ENCODE measurements at places on chromosomes 2 and 18.

- no peak for DNase-seq
These were observed 9.7 kb upstream of the SFXN5 start for GRCh38 chr2:73081181-73081671.

DNA sequence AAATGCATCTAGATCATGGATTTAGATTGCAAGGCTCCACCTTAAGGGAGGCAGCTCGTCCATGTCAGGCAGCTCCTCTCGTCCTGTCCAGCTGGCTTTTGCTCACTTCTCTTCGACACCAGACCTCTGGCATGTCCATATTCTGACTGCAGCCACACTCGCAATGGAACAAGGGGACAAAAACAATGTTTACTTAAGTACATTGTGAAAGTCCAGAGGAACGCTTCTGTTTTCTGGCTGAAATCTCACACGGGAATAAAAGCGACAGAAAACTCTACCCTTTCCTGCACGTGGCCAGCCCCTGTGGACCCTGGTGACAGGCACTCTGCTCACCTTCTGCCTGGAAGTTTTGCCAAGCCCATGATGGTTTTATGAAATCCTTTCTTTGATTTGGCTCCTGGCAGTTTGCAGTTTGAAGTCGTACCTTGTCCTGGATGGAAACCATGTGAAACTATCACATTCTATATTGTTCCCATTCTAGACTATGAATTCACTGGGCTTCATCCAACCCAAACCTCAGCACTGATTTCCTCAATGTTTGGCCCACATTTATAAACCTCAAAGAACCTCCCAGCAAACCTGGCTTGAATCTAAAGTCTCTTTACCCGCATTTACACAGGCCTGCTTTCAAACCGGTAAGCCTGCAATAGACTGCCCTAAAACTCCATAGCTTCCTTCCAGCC is 134.3 kb upstream of the PIEZO2 start:
- no peak for DNase-seq

- DNase-seq: no peak
These were observed 31.6 kb upstream of the CCDC195 start for GRCh38 chr2:224747765-224748164.

- DNase-seq: no peak
These were observed 5.0 kb downstream of the ACTR2 start for GRCh38 chr2:65232636-65233035.

GRCh38 chr18:79353267-79353666 is 42.5 kb upstream of the NFATC1 start:
- no peak for DNase-seq

GRCh38 chr2:218300141-218300540 is 7.8 kb upstream of the TMBIM1 start:
- DNase-seq: no peak

DNA sequence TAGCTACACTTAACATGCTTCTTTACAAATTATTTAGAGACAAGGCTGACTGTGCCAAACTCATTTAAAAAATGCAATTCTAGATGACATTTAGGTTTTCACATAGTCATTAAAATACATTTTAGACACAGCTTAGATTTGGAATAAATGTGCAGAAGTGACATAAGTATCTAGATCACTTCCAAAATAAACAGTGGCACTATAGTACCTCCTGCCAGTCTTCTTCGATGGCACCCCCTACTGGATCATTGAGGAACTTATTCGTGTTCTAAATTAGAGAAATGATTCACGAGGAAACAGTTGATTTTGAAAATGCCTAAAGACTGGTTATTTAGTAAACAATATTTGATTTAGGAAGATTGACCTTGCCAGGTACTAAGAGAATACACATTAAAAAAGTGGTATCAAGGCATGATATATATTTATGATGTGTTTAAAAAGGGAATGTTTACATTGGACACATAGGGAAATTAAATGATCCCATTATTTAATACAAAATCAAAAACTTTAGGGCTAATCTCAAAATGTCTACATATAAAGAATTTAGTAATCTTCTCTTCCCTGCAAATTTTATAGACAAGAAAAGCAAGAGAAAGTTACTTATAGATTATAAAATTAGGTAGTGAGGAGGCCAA is 323.9 kb downstream of the XIRP2 start:
- DNase-seq: peak; percentile 3

GRCh38 chr2:227234429-227234828 is 70.0 kb downstream of the COL4A3 start:
- no peak for DNase-seq

DNA sequence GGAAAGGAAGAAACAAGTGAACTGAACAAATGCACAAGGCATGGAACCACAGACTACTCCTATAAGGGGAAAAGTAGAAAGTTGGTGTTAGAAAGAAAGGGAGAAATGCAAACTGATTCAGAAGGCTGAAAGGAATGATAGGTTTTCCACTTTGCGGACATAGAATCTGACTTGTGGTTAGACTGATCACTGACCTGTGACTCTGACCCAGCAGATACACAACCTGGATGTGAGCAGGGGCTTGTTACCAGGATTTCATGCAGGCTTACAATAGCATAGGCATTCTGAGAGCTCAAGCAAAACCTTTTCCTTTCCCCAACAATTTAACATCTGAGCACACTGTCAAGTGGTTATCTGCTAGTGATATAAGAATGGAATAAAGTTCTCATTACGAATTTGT is 237.0 kb upstream of the CDH20 start:
- no peak for DNase-seq

GRCh38 chr2:201924453-201924852 is 109.2 kb upstream of the FZD7 start:
- DNase-seq: no peak

DNA sequence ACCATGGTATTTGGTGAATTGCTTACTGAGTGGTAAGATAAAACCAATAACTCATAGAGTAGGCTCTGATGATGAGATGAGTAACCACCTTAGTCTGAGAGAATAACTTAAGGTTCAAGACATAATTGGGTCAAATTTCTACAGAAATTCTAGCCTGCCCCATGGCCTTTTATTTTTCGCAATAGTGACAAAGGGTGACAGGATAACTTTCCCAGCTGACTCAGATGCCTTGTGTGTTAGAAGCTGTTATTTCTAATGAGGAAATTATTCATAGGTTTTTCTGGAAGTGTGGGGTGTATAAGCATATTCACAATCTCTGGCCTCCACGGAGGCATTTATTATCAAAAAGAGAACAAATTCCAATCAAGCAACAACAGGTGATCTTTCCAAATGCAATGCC is 159.0 kb downstream of the NUP35 start:
- no peak for DNase-seq

GRCh38 chr2:98911376-98912154 is 24.5 kb downstream of the CRACDL start:
- no peak for DNase-seq

- no peak for DNase-seq
These were observed 86.6 kb upstream of the RGPD5 start for GRCh38 chr2:109707281-109708147.

GRCh38 chr18:3720159-3720558 is 270.2 kb downstream of the TGIF1 start:
- DNase-seq: no peak

- DNase-seq: peak; percentile 52
These were observed 86.4 kb downstream of the XRCC5 start for GRCh38 chr2:216195565-216196029.

- no peak for DNase-seq
These were observed 1046.0 kb upstream of the TMEFF2 start for GRCh38 chr2:193240752-193241151.

- DNase-seq: no peak
These were observed 103.9 kb downstream of the SLC8A1 start for GRCh38 chr2:40348038-40348437.

- no peak for DNase-seq
These were observed 3.8 kb upstream of the LTBP1 start for GRCh38 chr2:32942793-32943485.

- DNase-seq: no peak
These were observed 122.6 kb upstream of the OTX1 start for GRCh38 chr2:62928015-62928414.

DNA sequence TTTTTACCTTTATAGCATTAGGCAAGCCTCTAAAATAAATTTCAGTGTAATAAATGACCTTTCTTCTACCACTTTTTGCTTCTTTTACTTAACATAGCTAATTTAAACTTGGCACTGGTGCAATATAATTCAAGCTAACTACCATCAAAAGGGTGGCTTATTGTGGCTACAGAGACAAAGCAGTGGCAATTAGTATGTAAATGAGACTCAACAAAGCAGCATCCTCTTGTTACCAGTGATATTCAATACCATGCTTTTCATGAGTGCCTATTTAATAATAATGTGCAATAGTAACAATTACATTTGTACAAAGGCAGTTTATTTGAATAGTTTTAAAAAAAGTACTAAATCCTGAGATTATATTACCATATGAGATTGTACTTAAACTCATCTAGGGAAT is 93.4 kb downstream of the SOS1 start:
- no peak for DNase-seq

- DNase-seq: no peak
These were observed 146.9 kb upstream of the TPO start for GRCh38 chr2:1266351-1266750.

DNA sequence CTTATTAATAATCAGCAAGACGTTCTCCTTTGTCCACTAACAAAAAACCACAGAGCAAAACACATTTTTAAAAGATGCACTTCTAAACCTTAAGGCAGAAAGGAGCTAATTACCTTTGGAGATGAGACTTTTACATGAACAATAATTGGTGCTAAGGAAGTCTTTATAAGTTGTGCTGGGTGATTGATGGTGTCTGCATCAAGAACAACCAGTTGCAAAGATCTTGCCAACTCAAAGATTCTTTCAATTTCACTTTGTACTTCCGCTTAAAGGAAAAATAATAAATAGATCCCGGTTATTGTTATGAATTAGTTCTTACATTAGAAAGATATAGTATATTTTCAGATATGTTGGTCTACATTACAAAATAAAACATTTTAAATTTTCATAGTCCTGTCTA is 26.9 kb upstream of the ARL5A start:
- no peak for DNase-seq

DNA sequence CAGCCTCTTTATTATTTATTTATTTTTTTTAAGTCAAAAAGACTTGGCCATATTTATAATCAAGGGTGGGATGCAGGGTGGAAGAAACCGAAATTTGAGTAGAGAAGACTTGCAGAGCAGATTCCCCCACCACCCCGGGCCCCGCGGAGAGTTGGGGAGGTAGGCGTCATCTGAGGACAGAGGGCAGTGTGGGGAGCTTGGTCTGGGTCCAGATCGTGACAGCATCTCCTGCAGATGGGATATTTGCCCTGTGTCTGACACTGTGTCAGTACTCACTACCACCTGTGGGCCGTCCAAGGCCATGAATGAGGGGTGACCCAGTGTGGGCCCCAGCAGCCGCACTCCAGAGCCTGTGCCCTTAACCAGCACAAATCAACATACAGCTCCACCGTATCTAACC is 10.5 kb upstream of the PRELID3A start:
- no peak for DNase-seq

- DNase-seq: no peak
These were observed 1324.1 kb upstream of the SLC39A10 start for GRCh38 chr2:194332799-194333490.

- DNase-seq: no peak
These were observed 18.1 kb upstream of the B4GALT6 start for GRCh38 chr18:31702449-31702848.

Measured in stimulated activated CD4-positive, alpha-beta T cell treated with anti-CD3 and anti-CD28 coated beads, Interleukin-1b, Interleukin-23, amount 100 ng/mL, for 48 hours (primary cell).